ENCODE measurements at places on chromosomes 5 and 9.

- no peak for DNase-seq
These were observed 50.0 kb downstream of the HRH2 start for GRCh38 chr5:175707751-175708375.

DNA sequence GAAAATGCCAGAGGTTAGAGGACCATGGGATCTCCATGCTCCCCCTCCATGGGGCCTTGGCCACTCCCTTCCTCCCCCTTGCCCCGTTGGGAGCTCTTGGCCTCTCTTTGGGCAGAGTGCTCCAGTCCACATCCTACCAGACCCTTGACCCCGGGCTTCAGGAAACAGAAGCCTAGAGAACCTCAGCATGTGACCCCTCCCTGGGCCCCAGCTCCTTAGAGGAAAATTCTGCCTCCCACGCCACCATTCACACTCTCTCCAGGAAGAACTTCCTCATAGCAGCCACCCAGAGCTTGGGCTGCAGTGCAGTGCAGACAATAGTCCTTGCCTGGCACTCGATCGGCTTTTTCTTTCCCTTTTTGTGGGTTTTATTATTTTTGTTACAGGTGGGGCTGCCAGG lies 6.0 kb downstream of the LHX6 start:
- DNase-seq, result no peak

- DNase-seq, result no peak
These were observed 33.5 kb downstream of the LNPEP start for GRCh38 chr5:96969366-96969765.

GRCh38 chr5:121763665-121764064 lies 88.0 kb upstream of the FTMT start:
- DNase-seq, result no peak

GRCh38 chr5:115751176-115751575 lies 65.3 kb downstream of the CDO1 start:
- DNase-seq, result no peak

DNA sequence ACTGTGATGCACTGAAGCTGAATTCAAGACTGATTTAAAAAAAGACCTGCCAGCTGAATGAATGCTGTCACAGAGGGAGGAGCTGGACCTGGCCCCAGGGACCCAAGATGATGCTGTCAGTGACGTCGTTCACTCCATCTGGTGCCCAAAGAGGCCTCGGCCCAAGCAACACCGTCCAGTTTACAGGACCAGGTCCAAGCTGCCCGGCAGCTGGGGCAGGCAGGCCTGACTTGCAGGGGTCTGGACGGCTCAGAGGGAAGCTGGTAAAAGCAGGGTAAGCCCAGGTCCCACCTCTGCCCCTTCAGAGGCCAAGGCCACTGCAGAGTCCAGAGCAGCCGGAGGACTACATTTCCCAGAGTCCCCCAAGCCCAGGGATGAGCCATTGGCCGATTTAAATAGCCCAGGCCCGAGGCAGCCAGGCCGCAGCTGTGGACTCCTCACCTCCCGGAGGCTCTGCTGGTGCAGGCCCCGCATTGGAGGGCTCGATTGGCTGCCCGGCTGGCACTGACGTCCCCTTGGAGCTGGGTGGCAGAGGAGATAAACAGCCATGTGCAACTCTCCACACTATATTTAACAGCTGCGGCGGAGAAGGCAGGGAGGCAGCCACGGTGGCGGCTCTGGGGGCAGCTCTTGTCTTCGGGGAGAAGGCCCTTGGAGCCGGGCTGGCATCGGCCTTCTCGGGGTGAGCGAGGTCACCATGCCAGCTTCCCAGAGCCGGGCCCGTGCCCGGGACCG lies at the start of gene PLPP7:
PLPP7 (plus strand) TSS at position 423 of the 735 bp plus-strand sequence; CDS start at position 698, 275 bp downstream.
- no peak for DNase-seq

- DNase-seq, result no peak
These were observed 20.5 kb downstream of the ZBTB34 start for GRCh38 chr9:126880947-126881332.

DNA sequence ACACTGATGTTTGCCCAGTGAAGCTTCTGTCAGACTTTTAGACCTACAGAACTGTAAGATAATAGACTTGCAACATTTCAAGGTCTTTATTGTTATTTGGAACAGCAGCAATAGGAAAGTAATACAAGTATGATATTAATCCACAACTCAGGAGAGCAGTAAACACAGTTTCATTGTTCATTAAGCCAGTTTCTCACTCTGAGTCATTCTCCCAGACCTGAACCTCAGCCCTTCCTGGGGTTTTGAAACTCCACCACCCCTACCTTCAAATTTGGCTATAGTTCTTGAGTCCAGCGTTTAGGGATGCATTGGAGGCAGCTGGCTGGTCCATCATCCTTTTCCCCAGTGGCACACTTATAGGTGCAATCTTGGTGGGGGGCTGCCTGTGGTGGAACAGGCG lies 203.2 kb downstream of the RAB3C start:
- DNase-seq, result no peak

DNA sequence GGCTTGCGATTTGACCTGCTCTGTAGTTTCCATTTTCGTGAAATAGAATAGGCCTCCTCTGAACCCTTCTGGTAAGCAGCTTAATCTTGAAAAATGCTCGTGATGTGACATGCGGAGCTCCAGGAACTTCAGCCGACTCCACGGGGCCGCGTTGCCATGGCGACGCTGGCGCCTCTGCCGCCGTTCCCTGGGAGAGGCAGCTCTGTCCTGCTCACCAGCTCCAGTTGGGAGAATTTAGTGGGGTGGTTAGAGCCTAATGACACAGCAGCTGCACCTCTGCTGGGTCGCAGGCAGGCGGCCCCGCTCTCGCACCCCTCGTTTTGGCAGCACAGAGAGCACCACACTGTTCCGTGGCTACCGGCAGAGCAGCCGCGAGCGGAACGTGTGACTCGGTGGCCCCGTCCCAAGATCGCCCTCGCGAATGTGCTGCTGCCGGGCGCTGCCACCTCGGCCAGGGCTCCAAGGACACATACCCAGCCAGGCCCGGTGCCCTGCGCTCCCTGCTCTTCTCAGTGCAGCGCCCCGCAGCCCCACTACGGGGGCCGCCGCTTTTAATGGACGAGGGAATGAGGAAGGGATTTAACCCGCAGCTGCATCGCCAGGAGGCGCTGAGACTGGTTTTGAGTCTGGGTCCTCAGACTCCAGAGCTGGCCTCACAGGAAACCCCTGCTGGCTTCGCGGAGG lies 131.2 kb upstream of the LMX1B start:
- DNase-seq, result no peak

- no peak for DNase-seq
These were observed 104.6 kb downstream of the MTX3 start for GRCh38 chr5:79886456-79886855.

- no peak for DNase-seq
These were observed 11.0 kb downstream of the PRDM12 start for GRCh38 chr9:130675396-130675795.

DNA sequence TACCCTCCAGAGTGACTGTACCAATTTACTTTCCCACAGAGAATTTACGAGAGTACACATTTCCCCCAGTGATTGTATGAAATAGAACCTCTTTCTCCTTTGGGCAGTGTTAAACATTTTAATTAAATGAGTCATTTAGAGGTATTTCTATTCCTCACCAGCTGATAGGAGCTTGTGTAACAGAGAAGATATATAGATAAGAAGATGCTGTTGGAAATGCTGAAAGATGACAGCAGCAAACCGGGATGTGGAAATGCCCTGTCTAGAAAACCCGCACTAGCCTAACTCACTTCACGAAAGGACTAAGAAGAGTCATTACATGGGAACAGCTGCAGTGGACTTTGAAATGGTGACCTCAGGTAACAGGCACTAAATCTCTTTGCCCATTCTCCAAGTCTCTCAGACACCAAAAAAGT lies 68.3 kb downstream of the LPAR1 start:
- DNase-seq, result no peak

DNA sequence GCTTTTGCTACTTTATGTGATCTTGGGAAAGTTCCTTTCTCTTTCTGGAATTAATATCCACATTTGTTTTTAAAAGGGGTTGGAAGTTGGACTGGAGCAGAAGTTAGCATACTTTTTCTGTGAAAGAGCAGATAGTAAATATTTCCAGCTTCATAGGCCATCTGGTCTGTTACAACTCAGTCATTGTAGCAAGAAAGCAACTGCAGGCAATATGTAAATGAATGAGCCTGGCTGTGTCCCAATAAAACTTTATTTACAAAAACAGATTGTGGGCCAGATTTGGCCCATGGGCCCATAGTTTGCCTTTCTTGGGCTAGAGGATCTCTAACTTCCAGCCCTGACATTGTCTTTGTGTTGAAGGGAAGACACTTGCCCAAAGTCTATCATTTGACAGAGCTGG lies 104.4 kb downstream of the ACTL7B start:
- no peak for DNase-seq

DNA sequence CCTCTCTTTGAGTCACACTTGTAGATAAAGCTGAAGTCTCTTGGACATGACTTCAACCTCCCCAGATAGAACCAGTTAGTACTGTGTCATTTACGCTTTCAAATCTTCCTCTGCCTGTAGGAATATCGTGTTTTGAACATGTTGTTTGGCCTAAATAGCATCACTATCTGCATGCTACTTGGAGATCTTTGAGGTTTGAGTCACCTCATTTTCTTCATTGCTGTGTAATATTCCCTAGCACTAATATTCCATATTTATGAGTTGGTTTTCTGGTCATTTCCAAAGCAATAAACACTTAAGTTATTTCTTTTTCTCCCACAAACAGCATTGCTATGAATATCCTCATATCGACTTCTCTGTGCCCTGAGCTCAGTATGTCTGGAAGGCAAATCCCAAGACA lies 100.3 kb downstream of the ROR2 start:
- no peak for DNase-seq

GRCh38 chr5:113162770-113163169 lies 186.2 kb downstream of the DCP2 start:
- DNase-seq, result no peak
